Naive B cell (primary cell): ENCODE measurements at places on chromosomes 7 and 10. TPM values are rescaled to one million over a fixed set of nuclear protein-coding genes. Genes with fewer than 3 reads are reported as not detected.

DNA sequence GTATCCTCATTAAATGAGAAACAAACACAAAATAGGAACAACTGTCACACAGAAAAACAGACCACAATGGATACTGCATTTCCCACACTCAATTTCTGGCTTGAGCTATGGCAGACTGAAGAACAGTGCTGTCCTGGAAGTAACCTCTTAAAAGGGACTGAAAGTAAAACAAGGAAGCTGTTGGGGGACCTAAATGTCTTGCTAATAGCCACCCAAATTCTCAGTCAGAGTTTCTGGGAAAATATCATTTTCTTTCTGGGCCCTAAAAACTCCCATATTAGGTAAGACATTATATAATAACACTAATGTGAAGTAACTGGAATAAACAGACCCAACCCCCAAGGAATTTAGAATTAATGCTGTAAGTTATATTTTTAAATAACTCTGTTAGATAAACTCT, 80.9 kb upstream of the TFEC start:
- no peaks in the 10 kb centered on the region for H3K27me3 ChIP-seq
- DNase-seq, result no peak
- no peak overlapping the region for H3K4me3 ChIP-seq

MICALL2 gene
- not detected for polyA plus RNA-seq

LOXL4 gene
- polyA plus RNA-seq, result 0.24 TPM

LIPK gene
- not detected for polyA plus RNA-seq
